ENCODE measurements at places on chromosomes 1 and 21. TPM values are rescaled to one million over a fixed set of nuclear protein-coding genes. Genes with fewer than 3 reads are reported as not detected.

The SYT11 gene
- 419 TPM for total RNA-seq

The ACOT11 gene
- total RNA-seq: 0.32 TPM

The MPL gene
- not detected for total RNA-seq

The OR2T2 gene
- total RNA-seq: not detected

The OR6K6 gene
- total RNA-seq: not detected

The ACKR1 gene
- total RNA-seq: 13.5 TPM

GRCh38 chr21:34850166-34850690, 181.4 kb downstream of the CLIC6 start:
- no peak for DNase-seq

DNA sequence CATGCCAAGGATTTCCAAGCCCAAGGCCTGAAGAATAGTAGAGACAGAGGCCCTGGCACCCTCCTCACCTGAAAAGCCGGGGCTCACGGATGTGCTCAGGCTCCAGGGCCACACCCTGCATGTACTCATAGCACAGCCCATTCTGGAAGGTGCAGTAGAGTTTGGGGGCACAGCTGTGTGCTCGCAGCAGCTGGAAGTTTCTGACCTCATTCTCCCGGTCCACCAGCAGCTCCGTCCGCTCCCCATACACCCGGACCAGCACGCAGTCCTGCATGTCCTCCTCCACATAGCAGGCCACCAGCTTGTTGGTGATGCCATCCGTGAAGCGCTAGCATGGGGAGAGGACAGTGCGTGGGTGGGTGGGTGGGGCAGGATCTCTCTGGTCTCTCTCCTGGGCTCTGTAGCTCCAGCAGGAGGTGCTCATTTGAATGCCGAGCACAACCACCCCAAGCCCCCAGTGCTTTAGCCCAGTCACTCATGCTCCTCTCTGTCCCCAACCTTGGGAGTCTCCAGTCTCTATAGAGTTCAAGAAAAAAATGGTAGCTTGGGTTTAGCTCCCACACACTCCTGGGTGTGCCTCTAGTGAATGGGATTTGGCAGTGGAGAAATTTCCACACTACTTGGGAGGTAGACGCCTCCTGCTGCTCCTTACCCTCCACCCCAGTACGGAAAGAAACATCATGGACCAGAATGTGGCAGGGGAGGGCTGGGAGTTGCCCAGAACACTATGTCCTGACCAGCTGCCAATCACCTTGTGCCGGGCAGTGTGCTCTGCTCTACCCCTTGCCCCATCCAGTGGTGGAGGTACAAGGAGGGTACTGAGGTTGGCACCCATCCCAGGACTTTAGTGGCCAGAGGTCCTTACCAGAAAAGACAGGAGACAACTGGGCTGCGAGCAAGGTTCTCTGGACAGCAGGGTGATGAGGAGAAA, 1.9 kb downstream of the ETNK2 start:
- no peak for DNase-seq

- DNase-seq: no peak
These were observed 15.1 kb upstream of the B3GALT5 start for GRCh38 chr21:39597595-39597994.

- no peak for DNase-seq
These were observed 13.3 kb downstream of the TGFBR3 start for GRCh38 chr1:91872559-91873081.

DNA sequence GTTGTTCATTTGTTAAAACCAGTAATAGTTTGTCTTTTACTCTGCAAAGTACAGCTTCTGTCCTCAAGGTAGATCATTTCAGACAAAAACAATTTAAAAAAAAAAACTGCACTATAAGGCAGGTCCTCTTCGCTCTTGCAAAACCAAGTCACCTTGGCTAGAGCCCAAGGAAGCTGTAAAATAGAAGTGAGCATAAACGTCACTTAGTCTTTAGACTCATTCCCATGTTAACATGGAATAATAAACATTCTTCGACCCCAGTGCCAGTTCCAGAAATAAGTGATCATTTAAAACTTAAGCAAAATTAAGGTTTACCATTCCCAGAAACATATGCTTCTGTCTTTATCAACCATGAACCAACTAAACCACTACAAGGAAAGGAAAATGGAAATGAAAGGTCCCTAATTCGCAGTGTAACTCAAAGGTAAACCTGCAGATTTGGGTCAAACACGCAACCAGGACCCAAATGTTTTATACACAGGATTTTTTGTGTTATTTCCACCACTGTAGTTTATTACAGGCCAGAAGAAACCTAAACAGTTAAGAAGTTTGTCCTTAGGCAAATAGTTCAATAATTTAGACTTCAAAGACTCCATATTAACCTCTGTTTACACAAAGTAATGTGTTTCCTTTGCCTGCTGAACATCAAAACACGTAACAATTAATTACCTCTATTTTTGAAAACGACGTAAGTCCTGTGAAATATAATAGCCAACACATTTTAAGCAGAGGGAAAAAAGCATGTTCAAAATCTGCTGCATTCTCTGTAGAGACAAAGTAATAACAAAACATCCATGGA, 54.6 kb downstream of the TGFBR3 start:
- DNase-seq: no peak

DNA sequence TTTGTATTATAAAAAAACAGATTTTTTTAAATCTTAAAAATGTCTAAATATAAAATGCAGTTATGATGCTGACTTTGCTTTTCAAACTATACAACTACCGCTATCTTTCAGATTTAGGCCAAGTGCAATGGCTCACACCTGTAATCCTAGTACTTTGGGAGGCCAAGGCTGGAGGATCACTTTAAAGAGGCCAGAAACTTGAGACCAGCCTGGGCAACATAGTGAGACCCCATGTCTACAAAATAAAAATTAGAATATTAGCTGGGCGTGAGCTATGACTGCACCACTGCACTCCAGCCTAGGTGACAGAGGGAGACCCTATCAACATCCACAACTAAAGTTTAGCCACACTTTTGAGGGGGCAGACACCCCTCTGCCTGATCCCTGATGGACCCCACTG, 20.3 kb downstream of the ZBTB17 start:
- no peak for DNase-seq

Data from glutamatergic neuron (in vitro differentiated cells).